AG04450 (cell line): ENCODE measurements at places on chromosomes 5 and 9. TPM values are rescaled to one million over a fixed set of nuclear protein-coding genes. Genes with fewer than 3 reads are reported as not detected.

The KIF4B gene
- 0.02 TPM in 1 of 2 replicates, not detected in the other for polyA plus RNA-seq

The EIF4E1B gene
- not detected in 2 replicates for polyA plus RNA-seq

The CDHR2 gene
- not detected in 2 replicates for polyA plus RNA-seq

The FAM81B gene
- not detected in 2 replicates for polyA plus RNA-seq

The OLFML2A gene
- 22.3 and 34.4 TPM in 2 replicates for polyA plus RNA-seq

The ALDOB gene
- not detected in 2 replicates for polyA plus RNA-seq

The IL4 gene
- not detected in 2 replicates for polyA plus RNA-seq

The POLR3G gene
- 4.7 and 7.3 TPM in 2 replicates for polyA plus RNA-seq

The ZNF883 gene
- 1.3 and 1.5 TPM in 2 replicates for polyA plus RNA-seq

The NUTM2F gene
- not detected in 2 replicates for polyA plus RNA-seq

The ABLIM3 gene
- polyA plus RNA-seq = 52.6 and 60.6 TPM in 2 replicates

The GFPT2 gene
- 13.9 and 15.1 TPM in 2 replicates for polyA plus RNA-seq

The MEGF9 gene
- 11.4 and 12.9 TPM in 2 replicates for polyA plus RNA-seq

The BTNL3 gene
- polyA plus RNA-seq = not detected in 2 replicates

The CCIN gene
- 0.48 and 0.71 TPM in 2 replicates for polyA plus RNA-seq

The PCDHGC4 gene
- 0.46 and 0.83 TPM in 2 replicates for polyA plus RNA-seq

The PSMB7 gene
- 382 and 396 TPM in 2 replicates for polyA plus RNA-seq

The SCAI gene
- 11.9 and 13.9 TPM in 2 replicates for polyA plus RNA-seq

The PAX5 gene
- not detected in 2 replicates for polyA plus RNA-seq

The FAM200C gene
- polyA plus RNA-seq = 3.6 and 5.3 TPM in 2 replicates

The SMIM15 gene
- 67.5 and 88.2 TPM in 2 replicates for polyA plus RNA-seq

The PRDM9 gene
- not detected in 2 replicates for polyA plus RNA-seq

The FOXI1 gene
- polyA plus RNA-seq = not detected in 2 replicates

The PPP3R2 gene
- polyA plus RNA-seq = not detected in 2 replicates

The TMC1 gene
- 0.11 TPM in 1 of 2 replicates, not detected in the other for polyA plus RNA-seq

The SLIT3 gene
- 0.17 and 0.26 TPM in 2 replicates for polyA plus RNA-seq

The TMEM245 gene
- polyA plus RNA-seq = 36.1 and 42.0 TPM in 2 replicates
